Activated T-cell treated with anti-CD3 and anti-CD28 coated beads, Interleukin-2, amount 50 U/mL, for 48 hours (primary cell): ENCODE measurements at places on chromosomes 12 and 14.

DNA sequence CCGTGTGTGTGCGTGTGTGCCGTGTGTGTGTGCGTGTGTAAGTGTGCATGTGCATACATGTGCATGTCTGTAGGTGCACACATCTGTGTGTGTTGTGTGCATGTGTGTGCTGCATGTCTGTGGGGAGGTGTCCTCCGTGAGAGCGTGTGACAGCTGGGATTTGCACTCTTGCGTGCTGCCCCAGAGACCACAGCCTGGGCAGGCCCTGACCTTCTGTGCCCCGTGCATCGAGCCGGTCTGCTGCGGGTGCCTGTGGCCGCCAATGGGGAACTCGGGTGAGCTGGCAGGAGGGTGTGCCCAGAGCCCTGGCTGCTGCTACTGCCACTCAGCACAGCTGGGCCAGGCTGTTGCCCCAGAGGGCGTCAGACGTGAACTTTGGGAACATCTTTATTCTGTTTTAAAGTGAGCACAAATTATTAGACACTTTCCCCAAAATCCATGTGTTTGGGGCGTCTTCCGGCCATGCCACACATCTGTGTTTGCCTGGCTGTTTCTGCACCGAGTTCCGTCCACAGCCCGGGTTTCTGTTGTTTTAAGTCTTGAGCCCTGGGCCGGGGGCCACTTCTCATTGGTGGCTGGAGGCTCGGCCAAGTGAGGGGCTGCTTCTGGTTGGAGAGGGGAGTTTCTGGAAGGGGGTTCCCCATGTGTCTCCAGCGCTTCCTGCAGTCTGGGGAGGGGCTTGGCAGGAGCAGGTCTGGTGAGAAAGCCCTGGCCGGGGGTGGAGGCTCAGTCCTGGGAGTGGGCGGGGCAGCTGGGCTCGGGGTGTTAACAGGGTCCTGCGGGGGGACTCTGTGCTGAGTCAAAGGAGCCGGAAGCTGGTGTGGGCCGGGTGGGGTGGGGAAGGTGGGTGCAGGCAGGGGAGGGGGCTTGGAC lies 7.6 kb downstream of the CEP170B start:
- DNase-seq, result no peak

DNA sequence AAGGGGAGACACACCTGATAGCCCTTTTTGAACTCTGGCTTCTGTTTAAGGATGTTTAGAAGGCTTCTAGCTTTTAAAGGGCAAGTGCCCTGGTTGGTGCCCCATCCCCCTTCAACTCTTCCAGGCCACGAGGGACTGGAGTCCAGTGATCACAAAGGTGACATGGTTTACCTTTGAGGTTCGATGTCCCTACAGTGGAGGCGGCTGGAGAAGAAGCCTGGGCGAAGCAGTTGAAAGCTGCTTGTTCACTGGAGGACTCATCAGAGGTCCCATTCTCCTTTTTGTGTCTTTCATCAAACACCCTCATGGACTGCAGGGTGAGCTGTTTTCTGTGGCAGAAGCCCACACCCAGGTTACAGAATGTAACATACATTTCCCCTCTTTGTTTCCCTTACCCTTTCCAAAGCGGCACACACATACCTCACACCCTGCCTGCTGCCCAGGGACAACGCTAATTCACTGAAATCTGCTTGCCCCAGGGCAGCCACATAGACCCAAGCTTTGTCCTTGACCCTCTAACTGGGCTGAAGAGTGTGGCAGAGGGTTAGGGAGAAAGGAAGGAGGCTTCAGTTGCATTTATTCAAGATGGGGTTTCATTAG lies 7.7 kb downstream of the TBX3 start:
- DNase-seq, result no peak

GRCh38 chr12:100364324-100364723 lies 7.5 kb downstream of the SLC17A8 start:
- DNase-seq, result no peak

GRCh38 chr12:57611108-57611826 lies at the start of gene ARHGEF25:
TSS of gene ARHGEF25 (plus strand) at chr12:57611435. CDS start at chr12:57611895, 460 bp downstream.
- peak; percentile 68 for DNase-seq
